ENCODE measurements at places on chromosomes 12 and 14.

- DNase-seq: no peak
Measured at GRCh38 chr14:40317690-40318089, 885.5 kb upstream of the FBXO33 start.

DNA sequence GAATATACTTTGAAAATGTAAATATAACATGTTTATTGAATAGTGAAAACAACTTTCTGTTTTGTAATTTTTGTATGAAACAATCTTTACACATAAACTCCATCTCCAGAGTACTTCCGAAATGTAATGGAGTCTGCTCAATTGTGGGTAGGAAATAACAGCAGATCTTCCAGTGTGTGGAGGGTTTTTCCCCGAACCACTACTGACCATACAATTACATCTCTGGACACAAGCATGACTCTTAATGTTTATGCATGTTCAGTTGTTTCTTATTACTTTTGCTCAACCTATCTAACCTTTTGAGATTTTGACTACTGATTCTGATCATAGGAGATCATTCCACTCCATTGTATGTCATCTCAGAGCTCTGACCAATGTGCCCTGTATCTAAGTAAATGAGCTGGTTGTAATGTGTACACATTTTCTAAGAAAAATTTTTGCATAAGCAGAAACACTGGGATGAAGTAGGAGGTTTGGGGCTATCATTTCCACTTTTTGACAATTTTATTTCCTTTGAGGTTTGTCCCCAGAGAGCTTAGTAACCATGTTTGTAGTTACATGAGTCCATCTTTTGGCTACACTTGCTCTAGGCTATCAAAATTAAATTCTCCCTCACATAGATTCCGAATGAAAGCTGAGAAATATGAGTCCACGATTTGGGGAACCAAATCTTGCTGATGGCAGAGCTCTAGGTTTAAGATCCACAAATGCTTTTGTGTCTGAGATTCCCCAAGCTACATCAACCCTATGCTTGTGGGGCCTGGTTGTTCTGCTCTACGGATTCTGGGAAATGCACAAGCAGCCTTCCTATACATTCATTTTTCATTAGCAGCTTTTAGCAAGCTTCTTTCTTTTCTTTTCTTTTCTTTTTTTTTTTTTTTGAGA, 21.4 kb upstream of the CLEC4D start:
- no peak for DNase-seq

GRCh38 chr14:90062822-90063539, 1.2 kb downstream of the KCNK13 start:
- no peak for DNase-seq

- no peak for DNase-seq
Measured at GRCh38 chr12:14982991-14983390, 10.1 kb downstream of the PDE6H start.

GRCh38 chr14:75831455-75831854, 150.3 kb downstream of the TGFB3 start:
- no peak for DNase-seq

- DNase-seq: no peak
Measured at GRCh38 chr12:51850965-51851299, 2.4 kb upstream of the FIGNL2 start.

DNA sequence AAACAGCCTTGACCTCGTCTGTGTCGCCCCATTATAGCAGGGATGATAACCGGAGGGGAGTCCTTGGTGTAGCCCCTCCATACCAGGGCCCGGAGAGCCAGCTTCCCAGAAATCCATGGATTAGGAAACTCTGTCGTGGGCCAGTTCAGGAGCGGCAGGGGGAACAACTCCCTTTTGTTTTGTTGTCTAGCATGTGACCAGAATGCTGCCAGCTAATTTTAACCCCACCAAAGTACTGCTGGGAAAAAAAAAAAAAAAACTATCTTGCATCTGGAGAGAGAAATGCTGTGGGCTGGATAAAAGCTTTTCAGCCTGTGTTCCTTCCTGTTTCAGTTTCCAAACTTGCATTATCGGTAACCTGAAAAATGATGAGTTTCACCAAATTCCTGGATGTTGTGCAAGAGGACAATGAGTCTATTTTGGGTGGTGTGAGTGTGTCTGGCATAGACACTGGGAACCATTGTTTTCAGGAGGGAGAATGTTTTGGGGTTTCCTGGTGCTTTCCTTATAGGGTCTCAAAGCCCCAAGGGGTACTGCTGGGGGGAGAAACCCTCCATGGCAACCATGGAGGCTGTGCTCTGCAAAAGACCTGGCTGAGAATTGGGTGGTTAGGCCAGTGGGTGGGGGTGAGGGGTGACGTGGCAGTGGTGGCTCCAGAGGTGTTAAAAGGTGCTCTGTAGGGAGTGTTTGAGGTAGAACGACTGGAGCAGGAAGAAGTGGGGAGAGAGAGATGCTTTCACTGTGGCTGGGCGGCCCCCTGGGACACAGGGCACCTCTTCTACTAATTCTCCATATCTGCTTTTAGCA, 14.9 kb upstream of the IRF2BPL start:
- no peak for DNase-seq

- no peak for DNase-seq
Measured at GRCh38 chr14:77011245-77011644, 17.3 kb downstream of the IRF2BPL start.

- no peak for DNase-seq
Measured at GRCh38 chr12:56831936-56832335, 68.8 kb downstream of the HSD17B6 start.

DNA sequence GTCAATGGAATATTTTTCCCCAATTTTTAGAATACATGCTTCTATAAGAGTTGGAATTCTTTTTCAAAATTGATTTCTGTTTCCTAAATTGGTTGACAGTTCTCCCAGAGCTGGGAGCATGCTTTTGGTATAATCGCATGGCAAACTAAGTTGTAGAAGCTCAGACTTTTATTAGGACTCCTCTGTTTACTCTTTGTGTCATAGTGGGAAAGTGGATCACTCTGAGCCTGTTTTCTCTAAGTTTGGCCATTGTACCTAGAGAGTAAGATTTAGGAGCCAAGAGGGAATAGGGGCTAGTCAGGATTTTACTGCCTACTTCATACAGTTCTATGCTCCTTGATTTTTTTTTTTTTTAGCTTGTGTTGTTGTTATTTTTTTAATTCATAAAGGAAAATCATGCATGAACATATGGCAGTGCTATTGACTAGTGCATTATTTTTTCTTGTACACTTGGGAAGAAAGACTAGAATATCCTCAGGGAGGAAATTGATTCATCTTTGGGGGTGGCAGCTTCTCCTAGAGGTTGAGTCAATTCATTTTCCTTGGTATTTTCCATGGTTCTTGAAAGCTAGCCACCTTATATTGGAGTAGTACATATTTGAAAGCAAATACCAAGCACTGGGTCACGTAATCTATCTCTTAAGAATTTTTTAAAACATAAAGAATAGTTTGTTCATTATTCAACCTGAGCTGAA, 77.7 kb upstream of the TRAF3 start:
- no peak for DNase-seq

DNA sequence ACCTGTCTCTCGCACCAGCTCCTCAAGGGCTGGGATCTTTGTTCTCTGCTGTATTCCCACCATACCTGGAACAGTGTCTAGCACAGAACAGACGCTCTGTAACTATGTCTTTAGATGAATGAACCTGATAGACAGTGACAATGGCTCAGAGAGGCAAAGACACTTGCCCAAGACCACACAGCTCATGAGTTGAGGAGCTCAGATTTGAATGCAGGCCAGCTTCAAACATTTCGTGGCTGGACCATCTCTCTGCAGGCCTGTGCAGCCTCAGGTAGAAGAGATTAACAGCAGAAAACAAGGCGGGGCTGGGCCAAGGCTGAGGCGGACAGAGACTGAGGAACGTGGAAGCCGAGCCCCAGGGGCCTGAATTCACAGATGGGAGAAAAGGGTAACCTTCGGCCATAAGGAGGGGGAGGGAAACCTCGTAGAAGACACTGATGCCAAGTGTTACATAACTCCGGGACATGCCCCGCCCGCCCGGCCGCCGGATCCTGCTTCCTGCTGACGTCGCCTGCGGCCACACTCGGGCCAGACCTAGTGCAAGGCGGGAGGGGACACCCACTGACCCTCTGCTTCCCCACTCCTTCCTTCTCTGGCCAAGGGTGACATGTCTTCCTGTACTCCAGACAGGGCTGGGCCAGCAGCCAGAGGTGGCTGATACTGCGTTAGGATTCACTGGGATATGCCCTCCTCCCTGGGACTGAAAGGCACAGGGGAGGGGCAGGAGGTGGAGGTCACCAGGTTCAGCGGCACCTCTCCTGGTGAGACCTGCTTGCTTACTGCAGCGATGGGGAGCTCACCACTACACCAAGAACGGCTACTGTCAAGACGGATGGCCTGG, 86.8 kb downstream of the RFLNA start:
- DNase-seq: no peak

GRCh38 chr12:19896534-19896933, 457.2 kb downstream of the AEBP2 start:
- no peak for DNase-seq

DNA sequence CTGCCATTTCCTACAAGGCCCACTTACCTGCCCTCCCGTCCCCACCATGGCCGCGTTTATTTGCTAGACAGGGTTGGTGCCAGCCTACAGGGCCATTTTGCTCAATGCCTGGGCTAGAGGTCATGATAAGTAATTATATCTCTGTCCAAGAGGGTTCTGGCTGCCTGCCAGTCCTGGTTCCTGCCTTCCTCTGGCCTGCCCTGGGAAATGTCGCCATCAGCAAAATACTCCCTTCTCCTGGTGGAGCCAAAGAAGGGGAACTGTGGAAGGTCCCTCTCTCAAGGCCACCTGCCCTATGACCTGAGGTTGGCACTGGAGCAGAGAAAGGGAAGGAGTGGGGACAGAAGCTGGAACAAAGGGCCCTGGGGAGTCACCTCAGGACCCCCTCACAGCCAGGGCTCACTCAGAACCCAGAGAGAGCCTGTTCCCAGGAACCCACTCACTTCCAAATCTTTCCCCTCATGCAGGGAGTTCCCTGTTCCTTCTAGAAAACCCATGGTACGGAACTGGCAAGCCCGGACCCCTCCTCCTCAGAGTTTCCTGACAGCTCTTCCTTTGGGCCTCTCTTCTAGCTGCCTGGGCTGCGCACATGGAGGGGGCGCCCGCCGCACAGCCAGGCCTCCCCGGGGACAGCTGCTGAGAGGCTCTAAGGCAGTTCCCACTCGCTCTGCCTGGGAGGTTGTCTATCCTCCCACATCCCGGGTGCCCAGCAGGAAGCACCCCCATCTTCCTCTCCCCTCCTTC, 280.5 kb downstream of the DPF3 start:
- peak; percentile 6 for DNase-seq

DNA sequence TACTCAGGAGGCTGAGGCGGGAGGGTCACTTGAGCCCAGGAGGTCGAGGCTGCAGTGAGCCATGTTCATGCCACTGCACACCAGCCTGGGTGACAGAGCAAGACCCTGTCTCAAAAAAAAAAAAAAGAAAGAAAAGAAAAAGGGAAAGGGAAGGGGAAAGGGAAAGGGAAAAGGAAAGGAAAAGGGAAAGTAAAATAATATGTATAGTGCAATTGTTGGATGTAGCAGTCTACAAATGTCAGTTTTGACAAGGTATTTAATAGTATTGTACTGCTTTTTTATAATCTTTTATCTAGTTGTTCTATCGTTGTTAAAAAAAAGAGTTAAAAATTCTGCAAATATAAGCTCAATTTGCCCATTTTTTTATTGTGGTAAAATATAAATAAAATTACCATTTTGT, 67.3 kb downstream of the SLC2A13 start:
- no peak for DNase-seq

GRCh38 chr14:95663226-95663797, 22.9 kb upstream of the TCL1B start:
- DNase-seq: no peak
